ENCODE measurements at places on chromosomes 7 and 10.

- no peak for DNase-seq
Measured at GRCh38 chr10:50211670-50212069, 39.6 kb downstream of the ASAH2 start.

DNA sequence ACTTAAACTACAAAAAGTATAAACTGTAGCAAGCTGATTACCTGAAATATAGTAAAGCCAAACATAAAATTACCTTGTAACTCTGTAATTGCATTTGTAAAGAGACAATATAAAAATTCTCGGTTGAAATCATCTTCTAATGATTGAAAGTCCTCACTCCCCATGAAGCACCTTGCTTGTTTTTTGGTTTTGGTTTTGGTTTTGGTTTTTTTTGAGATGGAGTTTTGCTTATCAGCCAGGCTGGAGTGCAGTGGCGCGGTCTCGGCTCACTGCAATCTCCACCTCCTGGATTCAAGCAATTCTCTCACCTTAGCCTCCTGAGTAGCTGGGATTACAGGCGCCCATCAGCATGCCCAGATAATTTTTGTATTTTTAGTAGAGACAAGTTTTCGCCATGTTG lies 33.9 kb upstream of the GPR37 start:
- no peak for DNase-seq

DNA sequence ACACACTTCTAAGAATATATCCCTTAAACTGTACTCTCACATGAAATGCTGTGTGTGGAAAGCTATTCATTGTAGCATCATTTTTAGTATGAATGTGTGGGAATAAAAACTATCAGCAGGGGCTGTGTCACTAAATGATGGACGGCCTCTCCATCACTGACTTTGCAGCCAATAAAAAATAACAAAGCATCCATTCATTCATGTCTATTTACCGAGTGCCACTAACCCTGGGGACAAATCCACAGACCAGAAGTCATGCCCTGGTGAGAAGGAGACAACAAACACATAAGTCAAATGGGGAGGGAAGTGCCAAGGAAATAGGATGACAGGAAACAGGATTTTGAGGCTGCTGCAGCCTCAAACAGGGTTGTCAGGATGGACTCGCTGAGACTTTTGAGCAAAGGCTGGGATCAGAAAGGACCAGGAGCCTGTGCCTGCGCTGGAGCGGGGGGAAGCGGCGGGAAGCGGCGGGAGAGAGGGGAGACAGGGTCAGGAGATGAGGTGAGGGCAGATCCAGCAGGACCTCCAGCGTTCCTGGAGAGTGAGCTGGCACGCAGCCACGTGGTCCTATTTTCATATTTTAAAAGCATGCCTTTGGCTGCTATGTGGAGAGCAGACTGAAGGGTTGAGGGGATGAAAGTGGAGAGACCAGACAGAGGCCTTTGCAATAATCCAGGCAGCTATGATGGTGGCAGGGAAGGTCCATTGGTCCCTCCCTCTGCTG lies 2.2 kb upstream of the NOM1 start:
- DNase-seq = no peak

- DNase-seq = peak; percentile 93
Measured at GRCh38 chr7:74206589-74207120, 3.2 kb upstream of the LAT2 start.

- DNase-seq = no peak
Measured at GRCh38 chr7:91564541-91564940, 300.3 kb downstream of the FZD1 start.
